ENCODE measurements at places on chromosomes 1 and 21.

DNA sequence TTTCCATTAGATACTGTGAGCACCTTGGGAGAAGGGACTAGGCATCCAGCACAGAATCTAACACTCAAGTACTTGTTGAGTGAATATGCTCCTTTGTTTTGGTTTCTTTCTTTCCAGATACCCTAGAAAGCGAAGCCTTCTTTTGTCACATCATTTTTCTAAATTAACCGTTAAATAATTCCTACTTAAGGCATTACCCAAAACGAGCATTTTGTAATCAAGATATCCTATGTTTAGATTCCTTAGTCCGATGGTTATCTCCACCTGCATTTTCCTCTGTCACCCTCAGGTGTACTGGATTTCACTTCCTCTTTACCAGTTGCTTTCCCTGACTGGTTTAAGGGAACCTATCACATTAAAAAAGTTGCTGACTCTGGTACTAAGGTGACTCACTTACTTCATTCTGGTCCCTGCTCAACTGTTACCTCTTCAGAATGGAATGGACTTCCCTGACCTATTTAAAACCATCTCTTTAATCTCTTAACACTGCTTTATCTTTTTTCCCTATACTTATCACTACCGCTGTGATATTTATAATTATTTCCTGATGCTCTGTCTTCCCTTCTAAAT, 3.2 kb downstream of the B3GALNT2 start:
- no peak for DNase-seq

DNA sequence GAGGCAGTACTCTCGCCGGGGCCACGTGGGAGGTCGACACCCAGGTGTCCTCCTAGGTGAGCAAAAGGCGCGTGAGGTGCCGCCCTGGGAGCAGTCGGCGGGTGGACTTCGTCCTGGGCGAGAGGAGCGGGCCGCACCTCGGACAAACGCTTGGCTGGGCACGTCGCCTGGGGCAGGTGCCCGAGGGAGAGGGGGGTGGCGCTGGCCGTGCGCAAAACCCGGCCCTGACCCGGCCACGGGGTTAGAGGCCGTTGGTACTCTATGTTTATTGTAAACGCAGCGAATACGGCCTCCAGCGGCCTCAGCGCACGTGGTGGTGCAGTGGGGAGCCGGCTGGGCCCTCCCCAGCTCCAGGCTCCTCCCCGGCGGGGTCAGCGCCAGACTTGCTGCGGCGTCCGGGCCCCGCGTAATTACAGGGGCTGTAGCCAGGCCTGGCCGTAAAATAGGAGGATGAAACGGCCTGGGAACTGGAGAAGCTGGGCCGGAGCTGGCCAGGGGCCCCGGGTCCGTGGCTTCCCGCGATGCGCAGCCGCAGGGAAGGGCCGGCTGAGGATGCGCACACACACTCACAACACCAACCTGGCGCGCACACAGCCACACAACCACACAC, 1.6 kb upstream of the EFNA1 start:
- no peak for DNase-seq

DNA sequence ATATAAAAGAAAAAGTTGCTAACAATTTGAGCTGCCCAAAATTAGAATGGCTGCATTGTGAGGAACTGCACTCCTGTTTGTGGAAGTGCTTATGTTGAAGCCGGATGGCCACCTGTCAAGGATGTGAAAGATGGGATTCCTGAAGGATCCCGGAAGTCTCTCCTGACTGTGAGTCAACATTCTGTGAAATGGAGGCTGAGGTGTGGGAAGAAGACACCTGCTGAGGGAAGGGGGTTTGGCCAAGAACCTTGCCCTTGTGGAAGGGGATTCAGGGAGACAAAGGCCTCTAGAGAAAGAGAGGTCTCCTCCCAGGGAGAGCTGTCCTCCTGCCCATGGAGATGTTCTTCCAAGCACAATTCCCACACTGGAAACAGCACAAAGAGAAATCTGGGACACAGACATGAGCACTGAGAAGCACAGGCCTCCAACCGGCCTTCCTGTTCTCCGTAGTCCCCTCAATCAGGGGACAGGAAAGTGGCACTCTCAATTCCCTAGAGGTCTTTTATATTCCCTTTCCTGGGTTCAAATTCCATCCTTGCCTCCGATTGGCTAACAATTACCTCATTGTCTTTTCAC, 70.5 kb downstream of the CD2 start:
- DNase-seq, result no peak

DNA sequence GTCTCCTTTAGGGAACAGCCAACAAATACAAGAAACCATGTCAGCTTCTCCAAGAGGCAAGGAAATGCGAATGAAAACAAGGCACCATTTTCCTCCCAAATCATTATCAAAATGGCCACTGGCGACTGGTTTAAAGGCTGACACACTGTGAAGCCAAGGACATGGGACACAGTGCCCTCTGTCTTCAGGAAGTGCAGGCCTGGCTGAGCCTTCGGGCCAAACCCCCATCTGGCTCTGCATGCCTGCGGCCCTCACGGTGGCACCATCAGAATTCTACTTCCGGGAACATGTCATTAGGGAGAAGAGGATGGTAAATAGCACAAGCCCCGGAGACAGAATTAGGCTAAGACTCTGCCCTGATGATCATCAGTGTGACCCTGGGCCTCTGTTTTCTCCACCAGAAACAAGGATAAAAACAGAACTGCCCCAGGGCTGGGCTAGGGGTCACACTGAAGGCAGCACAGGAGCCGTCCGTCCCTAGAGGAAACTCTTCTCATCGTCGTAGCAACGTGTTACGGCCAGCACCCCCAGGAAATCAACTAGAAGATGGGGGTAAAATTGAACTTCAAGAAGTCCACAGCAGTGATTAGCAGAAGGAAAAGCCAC, 103.5 kb downstream of the NPHP4 start:
- DNase-seq, result no peak

- DNase-seq, result no peak
Measured at GRCh38 chr1:169833179-169833901, 38.6 kb upstream of the METTL18 start.

DNA sequence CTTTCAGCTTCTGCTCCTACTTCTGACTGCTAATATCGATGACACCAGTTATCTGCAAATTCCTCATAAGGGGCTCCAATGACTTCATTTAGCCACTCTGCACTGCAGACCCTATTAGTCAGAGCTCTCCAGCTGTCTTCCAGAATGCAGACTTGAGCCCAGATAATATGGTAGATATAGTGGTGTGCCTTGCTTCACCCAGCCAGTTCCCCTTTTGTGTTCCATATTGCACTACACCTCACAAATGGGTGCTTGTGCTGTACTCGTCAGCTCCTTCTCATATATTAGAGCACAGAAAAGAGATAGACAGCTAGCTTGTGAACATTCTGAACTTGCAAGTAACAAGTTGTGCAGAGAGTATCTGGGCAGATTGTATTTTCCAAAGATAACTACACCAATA, 23.7 kb upstream of the COG2 start:
- DNase-seq, result no peak

DNA sequence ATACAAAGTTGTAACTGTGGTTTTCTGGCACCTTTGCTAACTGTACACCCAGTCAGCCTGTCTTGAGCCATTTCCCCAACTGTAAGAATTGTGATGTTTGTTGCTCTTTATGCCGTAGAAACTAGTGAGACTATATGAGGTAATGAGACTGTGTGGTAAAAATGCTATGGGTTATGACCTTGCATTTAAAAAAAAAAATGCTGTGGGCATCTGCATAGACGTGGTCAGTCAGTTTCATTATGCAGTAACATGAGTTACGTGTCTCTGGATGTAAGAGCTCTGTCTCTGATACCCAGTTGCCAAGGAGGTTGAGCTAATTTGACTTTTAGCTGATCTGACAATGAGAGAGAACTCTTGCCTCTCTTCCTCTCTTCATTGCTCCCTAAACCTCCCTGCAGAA, 80.6 kb upstream of the LAMC2 start:
- no peak for DNase-seq

DNA sequence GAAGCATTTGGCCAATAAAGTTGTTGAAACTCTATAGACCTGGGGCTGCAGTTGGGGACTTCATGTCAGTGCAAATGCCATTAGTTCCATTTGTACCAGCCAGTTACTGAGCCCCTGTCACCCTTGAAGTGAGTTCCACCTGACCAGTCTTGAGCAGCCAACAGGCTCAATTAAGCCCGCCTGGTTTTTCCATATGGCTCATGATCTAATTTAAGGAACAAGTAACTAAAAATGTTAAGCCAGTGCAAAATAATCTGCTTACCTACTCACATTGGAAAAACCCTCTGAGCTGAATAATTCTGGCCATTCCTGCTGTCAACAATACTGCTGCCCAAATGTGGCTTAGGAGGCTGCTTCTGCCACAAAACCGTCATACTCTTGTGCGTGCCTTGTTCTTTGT, 21.6 kb downstream of the NSUN4 start:
- DNase-seq, result no peak

- DNase-seq, result no peak
Measured at GRCh38 chr1:155860970-155861510, 1.7 kb downstream of the SYT11 start.

DNA sequence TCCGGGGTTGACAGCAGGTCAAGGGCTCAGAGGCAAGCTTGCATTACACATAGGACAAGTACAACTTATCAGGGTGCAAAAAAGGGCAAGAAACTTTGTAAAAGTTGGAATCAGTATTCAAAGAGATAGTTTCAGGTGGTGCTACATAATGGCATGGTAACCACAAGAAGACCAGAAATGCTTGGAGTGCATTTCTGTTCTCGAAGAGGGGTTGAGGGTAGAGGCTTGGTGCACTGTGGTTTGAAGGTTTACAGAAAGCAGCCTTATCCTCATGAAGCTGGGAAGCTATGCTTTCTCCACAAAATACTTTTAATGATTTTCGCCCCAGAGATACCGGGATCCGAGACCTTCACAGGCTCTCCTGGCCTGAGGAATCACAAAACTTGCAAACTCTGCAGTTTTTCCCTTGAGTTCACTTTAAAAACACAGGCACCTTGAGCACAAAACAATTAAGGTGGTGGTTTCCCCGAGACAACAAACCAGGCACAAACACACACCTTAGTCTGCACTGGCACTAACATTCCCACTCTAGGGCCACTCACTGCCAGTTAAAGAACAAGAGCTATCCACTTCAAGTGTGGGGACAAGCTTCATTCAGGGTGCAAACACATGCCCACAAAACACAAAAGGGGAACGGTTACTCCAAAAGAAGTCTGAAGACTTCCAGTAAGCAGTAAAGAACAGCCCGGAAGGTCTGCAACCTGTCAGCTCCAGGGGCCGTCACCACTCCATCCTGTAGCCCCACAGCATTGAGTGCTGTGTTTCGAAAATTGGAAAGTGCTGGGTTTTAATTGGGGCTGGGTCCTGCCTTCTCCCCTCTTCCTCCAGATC, 29.8 kb upstream of the NFIA start:
- no peak for DNase-seq

- DNase-seq, result no peak
Measured at GRCh38 chr21:23876925-23877558, 1730.2 kb downstream of the MRPL39 start.

DNA sequence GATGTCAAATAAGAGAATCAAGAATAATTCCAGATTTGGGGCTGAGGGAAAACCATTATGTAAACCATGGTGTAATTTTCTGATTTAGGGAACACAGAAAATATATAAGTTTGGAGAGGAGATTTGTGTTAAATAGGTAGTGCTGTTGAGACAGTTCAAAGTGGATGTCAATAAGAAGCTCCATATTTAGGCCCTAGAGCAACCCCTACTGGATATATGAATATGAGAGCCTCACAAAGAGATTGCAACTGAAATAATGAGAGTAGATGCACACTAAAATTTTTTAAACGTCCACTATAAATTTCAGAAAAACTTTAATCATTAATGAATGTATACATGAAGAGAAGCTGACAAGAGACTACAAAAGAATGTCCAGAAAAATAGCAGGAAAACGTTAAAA, 1447.8 kb upstream of the PRMT6 start:
- no peak for DNase-seq

GRCh38 chr1:109850827-109851226, 59.8 kb upstream of the CSF1 start:
- no peak for DNase-seq

DNA sequence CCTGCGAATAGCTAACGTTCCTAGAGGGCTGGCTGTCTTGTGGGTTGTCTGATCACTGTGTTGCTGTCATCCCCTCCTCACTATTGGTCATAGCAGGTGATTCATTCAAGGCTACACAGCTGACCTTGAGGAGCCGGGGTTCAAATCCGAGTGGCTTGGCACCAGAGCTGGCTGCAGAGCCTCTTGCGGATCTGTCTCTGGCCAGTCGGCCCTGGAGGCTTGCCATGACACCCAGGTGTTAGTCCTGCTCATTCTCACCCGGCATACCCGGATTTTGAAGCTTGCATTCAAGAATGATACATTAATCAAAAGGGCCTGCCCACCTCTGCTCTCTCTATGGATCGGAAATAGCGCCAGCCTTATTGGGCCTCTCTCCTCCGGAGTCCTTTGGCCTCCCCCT, 110.4 kb downstream of the DHRS3 start:
- no peak for DNase-seq

DNA sequence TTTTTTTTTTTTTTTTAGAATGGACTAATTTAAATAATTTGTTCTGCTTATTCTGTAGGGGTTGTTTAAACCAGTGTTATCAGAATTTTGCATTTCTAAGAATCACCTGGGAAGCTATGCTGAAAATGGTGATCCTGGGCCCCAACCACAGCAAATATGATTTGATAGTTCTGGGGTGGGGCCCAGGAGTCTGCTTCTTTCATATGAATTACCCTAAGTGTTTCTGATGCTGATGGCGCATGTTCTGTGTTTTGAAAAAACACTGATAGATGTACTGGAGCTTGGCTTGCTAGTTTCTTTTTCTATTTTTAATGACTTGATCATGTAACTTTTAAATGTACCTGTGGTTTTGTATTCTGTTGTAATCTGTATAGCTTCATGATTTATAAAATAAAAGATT, 89.3 kb downstream of the CDC14A start:
- no peak for DNase-seq

DNA sequence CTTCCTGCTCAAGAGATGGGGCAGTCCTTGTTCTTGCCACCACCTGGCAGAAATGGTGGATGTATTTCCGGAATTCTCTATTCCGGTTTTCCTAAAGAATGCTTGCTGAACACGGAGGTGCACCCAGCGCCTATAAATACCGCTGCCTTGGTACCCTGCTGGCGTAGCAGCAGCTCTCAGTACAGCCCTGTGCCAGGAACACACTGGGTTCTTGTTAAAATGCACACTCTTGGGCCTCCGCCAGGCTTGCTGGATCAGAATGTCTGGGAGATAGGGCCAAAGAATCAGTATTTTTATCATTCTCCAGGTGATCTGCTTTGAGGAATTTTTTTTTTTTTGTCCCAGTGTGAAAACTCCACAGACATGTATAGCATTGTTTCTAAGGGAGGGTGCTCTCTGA, 54.2 kb downstream of the IGSF5 start:
- no peak for DNase-seq

DNA sequence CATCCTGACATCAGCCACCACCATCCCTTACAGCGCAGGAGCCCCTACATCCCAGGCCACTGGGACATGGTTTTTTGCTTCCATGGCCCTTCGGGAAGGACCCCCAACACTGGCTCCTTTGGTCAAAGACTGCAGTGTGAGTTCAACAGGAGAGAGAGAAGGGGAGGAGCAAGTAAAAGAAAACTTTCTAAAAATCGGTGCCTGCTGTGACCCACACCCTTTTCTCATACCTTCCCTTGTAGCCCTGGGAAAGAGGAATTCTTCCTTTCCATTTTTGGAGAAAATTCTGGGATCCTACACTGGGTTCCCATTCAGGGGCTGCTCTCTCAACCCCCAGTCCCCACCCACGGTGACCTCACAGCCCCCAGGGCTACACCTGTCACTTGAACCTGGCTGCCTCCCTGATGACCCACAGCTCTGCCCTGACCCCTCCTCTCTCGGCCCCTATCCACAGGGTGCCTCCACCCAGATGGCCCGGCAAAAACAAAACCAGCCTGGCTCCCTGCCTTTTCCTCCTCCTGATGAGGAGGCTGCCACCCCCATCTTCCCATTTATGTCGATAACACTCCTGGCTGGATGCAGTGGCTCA, 7.6 kb downstream of the PADI4 start:
- no peak for DNase-seq
